Cardiac atrium fibroblast (primary cell): ENCODE measurements at places on chromosomes 1 and 21. TPM values are rescaled to one million over a fixed set of nuclear protein-coding genes. Genes with fewer than 3 reads are reported as not detected.

The FNBP1L gene
- 18.8 and 19.3 TPM in 2 replicates for total RNA-seq

The PANK4 gene
- 13.5 and 21.4 TPM in 2 replicates for total RNA-seq

The ADCY10 gene
- under 0.01 TPM in 1 of 2 replicates, not detected in the other for total RNA-seq

The ZNF678 gene
- 1.4 and 5.7 TPM in 2 replicates for total RNA-seq

The ZYG11B gene
- total RNA-seq: 26.4 and 34.2 TPM in 2 replicates

The PDE9A gene
- total RNA-seq: 0.16 and 3.2 TPM in 2 replicates

The CD1E gene
- not detected in 2 replicates for total RNA-seq

The PARS2 gene
- 5.8 and 7.4 TPM in 2 replicates for total RNA-seq

The TMEM269 gene
- total RNA-seq: not detected in 2 replicates
